ENCODE measurements at places on chromosomes 7 and 10.

DNA sequence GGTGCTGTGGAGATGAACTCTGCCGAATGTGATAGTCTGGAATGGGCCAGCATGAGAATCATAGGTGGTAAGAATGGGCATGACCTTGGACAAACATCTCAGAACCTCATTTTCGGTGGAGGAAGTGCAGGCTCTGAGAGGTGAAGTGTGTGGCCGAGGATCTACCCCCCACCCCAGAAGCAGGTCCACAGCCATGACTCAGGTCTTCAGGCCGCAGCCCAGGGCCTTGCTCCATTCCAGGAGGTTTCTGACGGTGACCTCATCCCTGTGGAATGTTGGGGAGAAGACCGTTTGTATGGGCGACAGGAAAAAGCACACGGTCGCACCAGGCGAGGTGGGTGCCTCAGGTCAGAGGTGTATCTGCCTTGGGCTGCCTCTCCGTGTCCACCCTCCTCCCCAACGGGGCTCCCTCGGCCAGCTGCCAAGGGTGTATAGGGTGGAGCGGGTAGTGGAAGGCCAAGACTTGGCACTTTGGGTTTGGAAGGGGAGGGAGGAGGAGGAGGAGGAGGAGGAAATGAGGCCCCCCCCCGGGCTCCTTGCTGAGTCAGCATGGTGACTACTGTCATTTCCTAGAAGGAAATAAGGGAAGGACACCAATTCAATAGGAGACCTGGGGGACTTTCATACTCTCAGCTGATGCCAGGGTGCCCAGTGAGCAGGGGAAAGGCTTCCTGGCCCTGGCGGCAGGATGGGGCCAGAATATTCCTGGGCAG, 168.0 kb upstream of the RHEB start:
- DNase-seq: no peak

- DNase-seq: no peak
Measured at GRCh38 chr10:59354434-59354833, 7.9 kb downstream of the FAM13C start.

DNA sequence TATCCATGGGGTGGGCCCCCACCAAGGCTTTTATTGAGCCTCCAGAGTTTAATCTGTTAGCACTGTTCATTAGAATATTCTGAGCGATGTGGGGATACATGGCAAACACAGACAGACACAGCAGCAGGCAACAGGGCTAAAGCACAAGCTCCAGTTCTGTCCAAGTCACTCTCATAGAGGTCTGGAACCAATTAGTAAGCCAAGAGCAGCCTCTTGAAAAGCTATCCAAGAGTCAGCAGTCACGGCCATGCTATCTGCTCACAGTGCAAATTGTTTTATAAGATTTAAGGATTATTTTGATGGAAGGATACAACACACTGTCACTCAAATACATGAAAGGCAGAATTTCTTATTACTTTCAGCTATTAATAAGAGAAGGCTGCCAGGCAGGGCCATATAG, 86.4 kb upstream of the DGKB start:
- DNase-seq: no peak

- no peak for DNase-seq
Measured at GRCh38 chr7:98423043-98423442, 22.2 kb upstream of the BAIAP2L1 start.

DNA sequence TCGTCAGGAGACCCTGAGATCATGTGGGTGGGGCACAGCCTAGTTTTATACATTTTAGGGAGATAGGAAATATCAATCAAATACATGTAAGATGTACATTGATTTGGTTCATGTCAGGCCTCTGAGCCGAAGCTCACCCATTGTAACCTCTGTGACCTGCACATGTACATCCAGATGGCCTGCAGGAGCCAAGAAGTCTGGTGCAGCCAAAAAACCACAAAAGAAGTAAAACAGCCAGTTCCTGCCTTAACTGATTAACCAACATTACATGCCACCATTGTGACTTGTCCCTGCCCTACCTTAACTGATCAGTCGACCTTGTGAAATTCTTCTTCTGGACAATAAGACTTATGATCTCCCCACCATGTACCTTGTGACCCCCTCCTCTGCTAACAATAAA, 16.0 kb upstream of the LRRC61 start:
- DNase-seq: no peak

GRCh38 chr7:108589199-108589598, 19.5 kb downstream of the DNAJB9 start:
- DNase-seq: no peak

DNA sequence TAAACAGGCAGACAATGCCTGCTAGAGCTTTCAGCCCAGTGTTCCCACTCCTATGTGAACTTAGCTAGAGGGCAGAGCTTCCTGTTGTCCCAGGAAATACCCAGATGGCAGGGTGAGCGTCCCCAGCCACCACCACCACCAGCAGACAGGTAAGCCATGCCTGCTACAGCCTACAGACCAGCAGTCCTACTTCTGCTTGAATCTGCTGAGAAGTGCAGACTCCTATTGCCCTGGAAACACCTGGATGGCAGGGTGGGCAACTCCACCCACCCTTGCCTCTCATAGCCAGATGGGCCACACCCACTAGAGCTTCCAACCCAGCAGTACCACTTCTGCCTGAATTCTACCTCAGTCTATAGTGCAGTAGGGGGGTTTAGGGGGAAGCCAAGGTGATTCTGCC, 64.4 kb downstream of the FBXL13 start:
- no peak for DNase-seq

- no peak for DNase-seq
Measured at GRCh38 chr10:12513775-12514673, 164.7 kb downstream of the CAMK1D start.

DNA sequence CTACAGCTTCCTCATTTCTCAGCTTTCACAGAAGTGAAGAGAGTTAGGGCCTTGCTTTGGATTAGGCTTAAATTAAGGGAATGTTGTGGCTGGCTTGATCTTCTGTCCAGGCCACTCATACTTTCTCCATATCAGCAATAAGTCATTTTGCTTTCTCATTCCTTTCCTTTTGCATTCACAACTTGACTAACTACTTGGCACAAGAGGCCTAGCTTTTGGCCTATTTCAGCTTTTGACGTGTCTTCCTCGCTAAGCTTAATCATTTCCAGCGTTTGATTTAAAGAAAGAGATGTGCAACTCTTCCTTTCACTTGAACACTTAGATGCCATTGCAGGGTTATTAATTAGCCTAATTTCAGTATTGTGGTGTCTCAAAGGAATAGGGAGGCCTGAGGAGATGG, 712.0 kb downstream of the INHBA start:
- no peak for DNase-seq

DNA sequence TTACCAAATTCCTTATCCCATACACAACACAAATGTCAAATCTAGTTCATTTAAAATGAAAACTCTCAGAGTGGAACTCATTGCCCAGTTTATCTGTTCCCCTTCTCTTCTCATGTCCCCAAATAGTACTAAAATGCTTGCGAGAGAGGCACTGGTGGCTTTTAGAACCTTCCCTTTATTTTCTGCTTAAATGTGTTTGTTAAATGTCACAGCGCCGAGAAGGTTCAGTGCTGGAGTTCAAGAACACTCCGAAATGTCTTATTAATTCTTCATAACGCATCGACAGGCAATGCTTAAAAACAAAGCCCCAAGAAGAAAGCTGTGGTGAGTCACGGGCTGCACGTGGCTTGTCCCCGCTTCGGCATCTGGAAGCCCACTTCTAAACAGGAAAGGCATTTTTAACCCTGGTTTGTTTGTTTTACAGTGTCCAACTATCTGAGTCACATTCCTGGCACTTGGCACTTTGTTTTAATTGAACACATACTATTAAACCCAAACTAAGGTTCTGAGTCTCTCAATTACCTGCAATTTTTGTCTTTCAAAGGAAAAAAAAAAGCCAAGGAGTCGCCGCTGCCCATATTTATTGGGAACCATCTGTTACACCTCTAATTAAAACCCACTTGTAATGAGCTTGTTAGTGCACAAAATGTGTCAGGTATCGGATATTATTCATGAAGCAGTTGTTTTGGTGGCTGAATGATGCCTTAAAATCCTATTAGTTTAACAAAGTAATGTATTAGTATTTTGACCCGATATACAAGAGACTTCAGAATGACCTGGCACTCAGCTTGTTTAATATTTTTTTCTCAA, 49.9 kb upstream of the MGMT start:
- no peak for DNase-seq

GRCh38 chr7:77320137-77320536, 96.0 kb downstream of the GSAP start:
- no peak for DNase-seq

Data from GM12878 (cell line).